GF-D8 (cell line): ENCODE measurements at places on chromosomes 16 and 17.

- no peak for DNase-seq
Observed at GRCh38 chr16:56824331-56824730, 40.7 kb upstream of the SLC12A3 start.

DNA sequence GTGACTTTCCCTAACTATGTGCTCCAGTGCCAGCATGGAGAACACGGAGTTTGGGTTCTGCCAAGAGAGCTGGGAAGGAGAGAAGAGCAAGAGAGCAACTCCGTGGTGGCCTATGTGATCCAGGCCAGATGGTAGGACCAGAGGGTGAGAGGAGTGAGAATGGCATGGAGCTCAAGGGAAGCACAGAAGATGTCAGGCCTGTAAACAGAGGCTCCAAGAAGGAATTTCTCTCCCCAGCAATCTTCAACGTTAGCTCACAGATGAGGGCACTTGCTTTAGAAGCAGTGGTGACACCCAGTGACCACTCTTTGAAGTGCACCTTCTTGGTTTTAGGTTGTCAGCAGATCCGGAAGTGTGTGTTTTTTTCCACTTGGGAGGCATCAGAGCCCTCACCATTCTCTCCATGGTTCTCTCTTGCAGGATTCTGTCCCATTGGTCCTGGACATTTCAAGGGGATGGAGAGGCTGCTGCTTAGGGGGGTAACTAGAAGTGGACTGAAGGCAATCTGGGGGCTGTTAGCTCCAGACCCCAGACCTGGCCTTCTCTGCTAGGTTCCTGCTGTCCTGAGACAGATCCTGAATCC lies 18.1 kb upstream of the TMEM98 start:
- no peak for DNase-seq

DNA sequence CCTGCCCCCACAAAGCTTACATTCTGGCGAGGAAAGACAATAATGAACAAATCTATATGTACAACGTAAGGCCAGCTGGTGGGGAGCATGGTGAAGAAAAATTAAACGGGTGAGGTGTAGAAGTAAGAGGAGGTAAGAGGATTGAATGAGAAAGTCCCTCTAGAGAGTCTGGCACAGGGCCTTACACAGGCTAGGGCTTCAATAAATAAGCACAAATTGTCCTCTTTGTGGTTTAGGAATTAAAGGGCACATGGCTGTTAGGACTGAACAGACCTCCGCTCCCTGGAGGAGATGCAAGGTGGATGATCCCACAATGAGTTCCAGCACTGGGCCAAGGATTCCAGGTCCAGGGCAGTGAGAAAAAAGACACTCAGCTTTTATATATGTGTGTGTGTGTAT lies 43.1 kb upstream of the HAPSTR1 start:
- DNase-seq = no peak

DNA sequence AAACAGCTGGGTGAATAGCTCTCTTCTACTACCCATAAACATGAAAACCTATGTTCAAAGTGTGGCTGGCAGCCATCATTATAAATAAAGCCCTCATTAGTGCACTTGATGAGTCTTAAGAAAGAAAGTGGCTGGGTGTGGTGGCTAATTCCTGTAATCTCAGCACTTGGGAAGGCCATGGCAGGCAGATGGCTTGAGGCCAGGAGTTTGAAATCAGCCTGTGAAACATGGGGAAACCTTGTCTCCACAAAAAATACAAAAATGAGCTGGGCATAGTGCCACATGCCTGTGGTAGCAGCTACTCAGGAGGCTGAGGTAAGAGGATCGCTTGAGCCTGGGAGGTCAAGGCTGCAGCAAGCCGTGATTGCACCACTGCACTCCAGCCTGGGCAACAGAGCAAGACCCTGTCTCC lies 28.3 kb upstream of the APPBP2 start:
- no peak for DNase-seq

- DNase-seq = peak; percentile 51
Observed at GRCh38 chr17:16258901-16259300, 41.9 kb downstream of the PIGL start.

- DNase-seq = no peak
Observed at GRCh38 chr16:3971706-3972105, 91.2 kb upstream of the CREBBP start.

DNA sequence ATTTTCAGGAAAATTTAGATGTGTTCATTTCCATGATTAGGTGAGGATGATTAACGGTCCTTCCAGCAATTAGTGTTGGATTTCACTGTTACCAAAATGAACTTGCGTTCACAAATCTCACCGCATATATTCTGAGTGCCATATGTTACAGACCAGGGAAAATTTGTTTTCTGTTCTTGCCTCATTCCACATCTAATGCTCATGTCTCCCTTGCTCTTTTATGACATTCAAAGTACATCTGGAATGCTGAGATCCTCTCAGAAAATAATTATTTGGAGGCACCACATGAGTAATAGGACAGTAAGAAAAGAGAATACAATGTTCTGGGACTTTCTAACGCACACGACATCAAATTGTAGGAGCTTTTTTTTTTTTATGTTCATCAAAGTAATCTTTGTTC lies 406.5 kb downstream of the SHISA9 start:
- DNase-seq = no peak

DNA sequence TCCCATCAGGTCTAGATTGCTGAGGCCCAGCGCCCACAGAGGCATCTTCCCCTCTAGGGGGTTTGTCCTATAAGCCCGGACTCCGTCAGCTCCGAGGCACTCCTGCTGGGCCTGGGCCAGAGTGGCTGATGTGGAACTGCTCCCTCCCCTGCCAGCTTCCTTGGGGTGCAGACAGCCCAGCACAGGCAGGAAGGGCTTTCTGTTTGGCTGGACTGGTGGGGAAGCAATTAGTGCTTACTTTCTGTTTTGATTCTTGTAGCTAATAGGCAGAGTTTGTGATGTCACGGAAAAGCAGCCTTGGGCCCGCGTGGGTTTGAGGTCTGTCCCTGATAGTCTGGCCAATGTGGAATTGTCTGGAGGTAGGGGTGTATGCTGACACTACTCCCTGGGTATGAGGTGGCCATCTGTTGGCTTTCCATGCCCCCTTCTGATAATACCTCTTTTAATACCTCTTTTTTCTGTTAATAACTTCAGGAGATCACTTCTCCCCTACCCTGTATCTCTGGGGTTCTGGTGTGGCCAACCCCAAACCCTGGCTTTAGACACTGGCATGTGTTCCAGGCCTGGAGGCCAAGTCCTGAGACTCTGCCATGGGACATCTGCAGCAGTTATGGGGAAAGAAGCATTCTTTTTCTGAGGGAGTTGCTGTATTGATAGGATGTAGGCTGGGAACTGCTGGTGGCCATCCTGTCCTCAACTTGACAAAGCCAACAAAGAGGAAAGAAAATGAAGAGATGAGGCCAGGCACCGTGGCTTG lies 190.9 kb downstream of the RAB11FIP4 start:
- no peak for DNase-seq

GRCh38 chr17:51595826-51596398 lies 335.6 kb downstream of the UTP18 start:
- DNase-seq = no peak

GRCh38 chr17:79995696-79996095 lies 40.0 kb downstream of the TBC1D16 start:
- no peak for DNase-seq

- no peak for DNase-seq
Observed at GRCh38 chr16:89847051-89847939, 19.0 kb downstream of the SPIRE2 start.

GRCh38 chr16:72474501-72475123 lies 302.7 kb upstream of the PMFBP1 start:
- no peak for DNase-seq

DNA sequence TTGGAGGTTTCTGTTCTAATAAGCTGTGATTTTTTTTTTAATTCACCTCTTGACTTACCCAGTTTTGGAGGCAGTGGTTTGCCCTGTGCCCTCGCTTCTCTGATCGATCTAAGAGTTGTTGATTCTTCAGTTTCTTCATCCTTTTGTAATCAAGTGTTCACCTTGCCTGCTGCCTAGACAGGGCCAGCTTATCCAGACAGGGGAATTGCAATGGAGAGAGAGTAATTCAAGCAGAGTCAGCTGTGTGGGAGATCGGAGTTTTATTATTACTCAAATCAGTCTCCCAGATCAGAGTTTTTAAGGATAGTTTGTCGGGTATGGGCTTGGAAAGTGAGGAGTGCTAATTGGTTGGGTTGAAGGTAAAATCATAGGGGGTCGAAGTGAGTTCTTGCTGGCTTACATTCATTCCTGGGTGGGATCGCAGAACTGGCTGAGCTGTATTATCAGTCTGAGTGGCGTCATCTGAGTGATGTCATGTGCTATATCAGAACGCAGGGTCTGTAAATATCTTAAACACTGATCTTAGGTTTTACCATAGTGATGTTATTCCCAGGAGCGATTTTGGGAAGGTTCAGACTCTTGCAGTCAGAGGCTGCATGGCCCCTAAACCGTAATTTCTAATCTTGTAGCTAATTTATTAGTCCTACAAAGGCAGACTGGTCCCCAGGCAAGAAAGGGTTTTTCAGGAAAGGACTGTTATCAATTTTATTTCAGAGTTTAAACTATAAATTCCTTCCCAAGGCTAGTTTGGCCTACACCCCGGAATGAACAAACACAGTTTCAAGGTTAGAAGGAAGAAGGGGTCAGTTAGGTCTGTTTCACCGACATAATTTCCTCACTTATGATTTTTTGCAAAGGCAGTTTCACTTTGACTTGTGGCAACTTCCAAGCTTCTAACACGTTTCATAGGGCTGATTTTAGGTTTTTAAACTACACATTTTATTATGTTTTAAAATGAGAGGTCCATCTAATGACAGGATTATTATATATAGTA lies 21.5 kb upstream of the KCNJ16 start:
- no peak for DNase-seq

DNA sequence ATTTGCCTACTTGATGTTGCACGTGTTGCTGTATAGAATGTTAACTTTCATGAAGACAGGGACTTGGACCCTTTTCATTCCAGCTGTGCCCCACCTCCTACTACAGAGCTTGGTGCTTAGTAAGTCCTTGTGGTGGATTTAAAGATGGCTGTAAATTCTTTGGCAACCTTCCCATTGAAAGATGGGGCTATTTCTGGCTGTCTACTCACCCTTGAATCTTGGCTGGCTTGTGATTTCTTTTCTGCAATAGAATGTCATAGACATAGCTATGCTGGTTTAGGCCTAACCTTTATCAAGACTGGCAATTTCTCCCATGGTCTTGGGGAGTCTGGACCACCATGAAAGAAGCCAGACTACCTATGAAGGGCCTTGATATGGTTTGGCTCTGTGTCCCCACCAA lies 59.0 kb downstream of the ACSM2A start:
- DNase-seq = no peak

- DNase-seq = no peak
Observed at GRCh38 chr17:45168991-45169752, 7.5 kb downstream of the HEXIM2 start.

- DNase-seq = no peak
Observed at GRCh38 chr16:29813644-29814562, 1.9 kb downstream of the PRRT2 start.

GRCh38 chr17:49616086-49616485 lies 40.4 kb downstream of the NXPH3 start:
- no peak for DNase-seq

DNA sequence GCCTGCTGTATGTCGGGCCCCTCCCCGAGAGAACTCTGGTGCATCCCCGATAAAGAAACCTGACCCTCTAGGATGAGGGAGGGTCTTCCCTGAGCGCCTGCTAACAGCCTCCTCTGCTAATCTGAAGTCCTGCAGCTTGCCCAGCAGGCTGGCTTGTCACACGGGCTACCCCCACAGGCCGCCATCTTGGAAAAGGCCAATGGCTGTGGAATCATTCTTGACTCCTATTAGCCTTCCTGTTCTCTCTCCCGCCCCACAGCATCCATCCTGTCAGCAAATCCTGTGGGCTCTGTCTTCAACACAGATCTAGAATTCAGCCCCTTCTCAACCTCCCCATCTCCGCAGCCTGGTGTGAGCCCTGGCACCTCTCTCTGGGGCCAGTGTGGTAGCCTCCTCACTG lies 12.0 kb downstream of the IL4R start:
- DNase-seq = no peak

GRCh38 chr16:29656688-29657523 lies 6.1 kb upstream of the SPN start:
- DNase-seq = no peak

GRCh38 chr16:83806731-83807130 lies 1.0 kb upstream of the HSBP1 start:
- no peak for DNase-seq

DNA sequence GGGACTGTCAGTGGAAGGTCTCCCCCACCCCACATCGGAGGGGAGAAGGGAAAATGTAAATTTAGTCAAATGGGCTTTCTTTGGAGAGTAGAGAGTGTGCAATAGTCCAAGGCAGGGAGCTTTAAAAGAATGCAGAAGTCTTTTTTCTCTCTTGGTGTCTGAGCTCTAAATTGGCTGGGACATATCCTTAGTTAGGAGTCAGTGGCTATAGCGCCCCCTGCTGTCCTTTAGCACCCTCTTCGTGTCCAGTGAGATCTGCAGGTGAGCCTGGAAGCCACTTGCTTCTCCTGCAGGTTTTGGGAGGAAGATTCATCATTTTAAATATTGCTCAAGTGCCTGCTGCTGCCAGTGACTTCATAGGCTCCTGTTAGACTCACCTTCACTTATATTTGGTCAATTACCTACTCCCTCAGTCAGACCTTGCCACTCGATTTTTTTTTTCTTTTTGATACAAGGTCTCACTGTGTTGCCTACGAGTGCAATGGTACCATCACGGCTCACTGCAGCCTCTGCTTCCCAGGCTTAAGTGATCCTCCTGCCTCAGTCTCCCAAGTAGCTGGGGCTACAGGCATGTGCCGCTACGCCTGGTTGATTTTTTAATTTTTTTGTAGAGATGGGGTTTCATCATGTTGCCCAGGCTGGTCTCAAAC lies 174.8 kb downstream of the PRKCB start:
- DNase-seq = peak; percentile 53
